ENCODE measurements at places on chromosomes 11 and 22. TPM values are rescaled to one million over a fixed set of nuclear protein-coding genes. Genes with fewer than 3 reads are reported as not detected.

- no peak overlapping the region for H3K4me3 ChIP-seq
- no peak overlapping the region for H3K27ac ChIP-seq
- H3K4me1 ChIP-seq, result no peaks in the 10 kb centered on the region
- H3K36me3 ChIP-seq, result no peaks in the 10 kb centered on the region
- DNase-seq, result peak; percentile 33
Measured at GRCh38 chr22:31055635-31056159, 25.4 kb upstream of the SMTN start.

DNA sequence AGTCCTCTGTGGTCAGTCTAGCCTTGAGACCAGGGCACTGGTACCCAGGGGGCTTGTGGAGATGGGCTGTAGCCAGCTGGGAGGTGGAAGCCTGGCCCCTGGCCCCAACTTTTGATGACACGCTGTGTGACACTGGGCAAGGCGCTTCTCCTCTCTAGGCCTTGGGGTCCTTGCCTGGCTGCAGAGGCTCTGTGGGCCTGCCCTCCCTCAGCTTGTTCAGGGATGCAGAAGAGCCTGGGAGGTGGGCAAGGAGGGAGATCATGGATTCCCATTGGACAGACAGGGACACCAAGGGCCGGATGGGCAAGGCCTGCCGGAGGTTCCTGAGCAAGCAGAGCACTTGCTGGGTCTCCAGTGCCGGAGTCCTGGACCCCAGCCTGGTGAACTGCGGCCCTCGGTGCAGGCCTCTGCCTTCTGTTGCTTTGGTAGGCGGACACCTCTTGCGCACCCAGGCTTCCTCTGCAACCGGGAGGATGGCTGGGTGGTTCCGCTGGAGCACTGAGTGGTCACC, 1.3 kb upstream of the PPP2R5B start:
- H3K4me3 ChIP-seq, result no peak overlapping the region
- no peak for DNase-seq
- H3K36me3 ChIP-seq, result no peaks in the 10 kb centered on the region
- H3K4me1 ChIP-seq, result peaks cover 23% of the 10 kb centered on the region
- no peaks in the 10 kb centered on the region for H3K27me3 ChIP-seq

GRCh38 chr11:102179371-102179770, 69.1 kb downstream of the YAP1 start:
- H3K4me1 ChIP-seq, result peaks cover 4% of the 10 kb centered on the region
- no peaks in the 10 kb centered on the region for H3K36me3 ChIP-seq
- no peak overlapping the region for H3K4me3 ChIP-seq
- no peak for DNase-seq
- H3K27ac ChIP-seq, result peak overlapping the region; percentile 35

Gene HTR3A
- not detected for total RNA-seq

DNA sequence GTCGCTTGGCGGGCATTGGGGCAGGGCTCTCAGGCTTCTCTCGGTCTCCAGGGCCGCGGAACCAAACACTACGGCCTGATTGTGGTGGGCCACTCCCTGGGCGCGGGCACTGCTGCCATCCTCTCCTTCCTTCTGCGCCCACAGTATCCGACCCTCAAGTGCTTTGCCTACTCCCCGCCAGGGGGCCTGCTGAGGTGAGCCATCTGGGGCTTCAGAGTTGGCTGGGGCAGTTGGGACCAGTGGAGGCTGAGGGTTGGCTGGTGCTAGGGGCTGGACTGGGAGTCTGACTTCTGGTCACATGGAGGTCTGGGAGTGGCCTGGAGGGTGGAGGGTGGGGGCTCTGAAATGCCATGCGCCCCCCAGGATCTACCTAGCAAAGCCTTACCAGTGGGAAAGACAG, 15.3 kb upstream of the MYRF start:
- peaks cover 5% of the 10 kb centered on the region for H3K4me1 ChIP-seq
- no peak for DNase-seq
- H3K36me3 ChIP-seq, result no peaks in the 10 kb centered on the region
- no peak overlapping the region for H3K27ac ChIP-seq
- H3K4me3 ChIP-seq, result no peak overlapping the region
- no peaks in the 10 kb centered on the region for H3K27me3 ChIP-seq
